NCI-H1417 treated with DMSO at 0.1 percent for 48 hours (cell line): ENCODE measurements at places on chromosomes 7 and 10.

DNA sequence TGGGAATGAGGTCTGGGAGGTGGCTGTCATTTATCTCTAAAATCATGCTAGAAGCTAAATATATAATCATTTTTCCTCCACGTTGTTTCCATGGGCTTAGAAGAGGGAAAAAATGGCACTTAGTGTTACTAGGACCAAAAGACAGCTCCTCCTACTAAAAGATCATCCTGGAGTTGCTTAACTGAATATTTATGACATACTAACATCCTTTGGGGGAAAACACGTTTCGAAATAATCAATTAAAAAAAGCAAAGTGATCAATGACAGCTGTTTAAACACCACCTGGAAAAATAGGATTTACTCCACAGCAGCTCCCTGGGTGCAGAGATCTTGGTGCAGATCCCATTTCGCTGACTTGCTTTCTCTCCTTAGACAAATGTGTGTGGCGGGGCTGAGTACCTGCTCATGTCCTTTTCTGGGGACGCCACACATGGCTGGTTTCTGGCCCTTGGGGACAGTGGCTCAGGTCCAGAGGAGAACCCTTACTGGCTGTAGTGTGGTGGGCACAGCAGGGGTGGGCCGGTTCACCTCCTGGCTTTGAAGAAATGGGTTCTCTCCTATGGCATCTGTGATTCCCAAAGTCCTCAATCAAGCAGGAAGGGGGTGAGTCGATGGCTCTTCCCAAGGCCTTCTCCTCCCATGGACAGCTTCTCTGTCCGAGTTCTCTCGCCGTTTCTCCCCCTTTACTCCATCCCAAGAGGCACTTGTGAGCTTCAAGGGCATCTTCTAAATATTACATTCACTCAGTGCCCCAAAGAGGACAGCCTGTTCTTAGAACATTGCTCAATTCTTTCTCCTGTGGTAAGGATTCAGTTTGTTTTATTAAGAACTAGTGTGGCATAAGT is 156.4 kb upstream of the KLF14 start:
- DNase-seq = no peak

- DNase-seq = no peak
These were observed at the start of gene CELF2 for GRCh38 chr10:11017570-11018431. Gene CELF2, plus strand, starts transcription at chr10:11017872. Its CDS starts 218 bp downstream, at chr10:11018090.

DNA sequence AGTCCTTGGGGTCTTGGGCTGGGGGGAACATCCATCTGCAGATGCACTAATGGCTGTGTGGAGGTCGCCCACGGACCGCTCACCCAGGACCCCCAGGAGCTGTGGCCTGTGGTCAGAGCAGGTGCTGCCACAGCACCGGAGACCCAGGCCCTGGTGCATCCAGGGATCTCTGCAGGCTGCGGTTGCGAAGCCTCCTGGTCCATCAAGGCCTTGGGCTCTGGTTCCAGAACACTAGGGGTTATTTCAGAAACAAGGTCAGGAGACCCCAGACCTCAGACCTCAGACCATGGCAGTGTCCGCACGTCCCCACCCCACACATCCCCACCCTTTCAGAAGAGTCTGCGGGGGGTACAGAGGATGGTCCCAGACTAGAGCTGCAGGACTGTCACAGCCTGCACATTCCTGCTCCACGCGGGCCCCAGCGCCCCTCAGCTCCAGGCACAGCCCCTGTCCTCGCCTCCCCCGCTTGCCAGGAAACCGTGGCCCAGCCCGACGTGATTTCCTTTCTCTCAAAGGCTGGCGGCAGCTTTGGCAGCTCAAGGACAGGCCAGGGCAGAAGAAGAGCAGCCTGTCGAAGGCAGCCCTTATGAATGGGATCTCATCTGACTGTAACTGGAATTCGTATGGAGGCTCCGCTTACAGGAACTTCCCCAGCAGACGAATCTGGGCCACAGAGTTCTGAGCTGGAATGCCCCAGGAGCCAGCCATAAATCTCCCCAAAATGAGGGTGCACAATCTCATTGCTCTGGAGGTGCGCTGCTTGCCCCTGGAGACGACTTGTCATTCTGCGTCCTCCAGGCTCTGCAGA is 136.2 kb upstream of the RET start:
- DNase-seq = no peak

DNA sequence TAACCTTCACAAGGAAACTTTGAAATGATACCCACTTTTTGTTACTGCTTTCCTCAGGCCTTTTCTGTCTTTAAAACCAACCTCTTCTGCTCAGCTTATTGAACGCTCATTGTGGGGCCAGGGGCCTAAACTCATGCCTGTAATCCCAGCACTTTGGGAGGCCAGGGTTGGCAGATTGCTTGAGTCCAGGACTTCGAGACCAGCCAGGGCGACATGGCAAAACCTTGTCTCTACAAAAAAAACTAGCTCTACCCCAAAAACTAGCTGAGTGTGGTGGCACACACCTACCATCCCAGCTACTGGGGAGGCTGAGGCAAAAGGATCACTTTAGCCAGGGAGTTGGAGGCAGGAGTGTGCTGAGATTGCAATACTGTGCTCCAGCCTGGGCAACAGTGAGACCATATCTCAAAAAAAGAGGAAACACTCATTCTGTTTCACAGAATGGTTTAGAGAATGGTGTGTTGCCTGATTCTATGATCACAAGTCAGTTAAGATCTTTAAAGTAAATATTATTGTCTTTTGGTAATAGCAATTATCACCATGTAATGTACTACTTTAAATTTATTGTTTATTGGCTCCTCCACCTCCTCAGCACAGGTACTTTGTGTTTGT is 51.1 kb downstream of the KCTD7 start:
- no peak for DNase-seq

DNA sequence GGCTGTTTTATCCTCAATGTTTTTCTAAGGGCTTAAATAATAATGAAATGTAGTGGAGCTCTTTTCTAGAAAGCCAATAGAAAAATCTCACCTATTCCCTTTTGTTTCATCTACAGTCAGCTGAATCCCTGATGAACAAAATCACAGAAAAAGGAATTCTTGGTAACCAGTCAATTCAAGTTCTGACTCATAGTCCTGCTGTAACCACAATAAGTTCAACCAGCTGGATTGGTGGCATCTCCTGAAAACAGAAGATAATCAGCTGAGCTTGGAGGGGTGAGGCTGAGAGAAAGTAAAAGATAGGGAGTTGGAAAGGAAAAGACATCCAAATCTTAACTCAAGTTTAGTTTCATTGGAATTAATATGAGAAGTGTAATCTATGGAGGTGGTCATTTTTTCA is 772.1 kb downstream of the CCSER2 start:
- no peak for DNase-seq

DNA sequence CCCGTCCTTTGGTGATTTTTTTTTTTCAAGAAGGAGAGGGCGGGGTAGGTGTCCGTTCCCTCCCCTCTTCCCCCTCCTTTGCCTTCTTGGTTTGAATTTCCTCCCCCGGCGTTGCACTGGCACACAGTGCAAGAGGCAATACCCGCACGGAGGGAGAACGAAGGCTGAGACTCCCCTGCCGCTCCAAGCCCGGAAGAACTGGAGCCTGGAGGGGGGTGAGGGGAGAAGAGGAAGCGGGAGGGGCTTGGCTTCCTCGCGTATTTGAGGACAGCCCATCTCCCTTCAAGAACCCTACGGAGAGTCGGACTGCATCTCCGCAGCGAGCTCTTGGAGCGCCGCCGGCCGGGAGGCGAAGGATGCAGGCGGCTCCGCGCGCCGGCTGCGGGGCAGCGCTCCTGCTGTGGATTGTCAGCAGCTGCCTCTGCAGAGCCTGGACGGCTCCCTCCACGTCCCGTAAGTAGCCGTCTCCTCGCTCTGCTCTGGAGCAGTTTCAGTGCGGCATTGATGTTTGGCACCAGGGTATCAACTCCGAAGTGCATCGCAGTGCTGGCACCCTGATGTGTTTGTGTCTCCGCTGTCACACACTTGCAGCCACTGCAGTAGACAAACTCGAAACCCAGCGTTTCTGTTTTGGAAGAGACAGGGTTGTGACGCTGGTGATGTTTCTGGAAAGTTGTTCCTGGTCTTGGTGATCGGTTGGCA is at the start of gene CNTNAP2:
TSS of gene CNTNAP2 (plus strand) at position 281 of the 702 bp plus-strand sequence. CDS start at position 357, 76 bp downstream.
- DNase-seq = no peak

DNA sequence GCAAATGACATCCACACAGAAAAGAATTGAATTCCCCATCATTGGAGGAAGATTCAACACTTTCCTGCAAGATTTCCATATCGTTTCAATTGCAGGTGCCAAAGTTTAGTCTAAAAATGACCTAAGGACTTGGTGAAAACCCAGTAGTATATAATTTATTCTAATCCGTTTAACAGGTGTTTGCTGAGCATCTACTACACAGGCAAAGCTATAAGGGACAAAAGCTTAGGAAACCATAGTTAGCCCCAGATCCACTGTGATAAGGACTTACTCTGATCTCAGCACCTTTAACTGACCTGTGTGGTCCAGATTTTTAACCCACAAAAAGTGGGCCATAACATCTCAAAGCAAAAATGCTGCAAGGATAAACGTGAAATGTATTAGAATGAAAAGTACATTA is 19.1 kb downstream of the UBE2H start:
- no peak for DNase-seq

DNA sequence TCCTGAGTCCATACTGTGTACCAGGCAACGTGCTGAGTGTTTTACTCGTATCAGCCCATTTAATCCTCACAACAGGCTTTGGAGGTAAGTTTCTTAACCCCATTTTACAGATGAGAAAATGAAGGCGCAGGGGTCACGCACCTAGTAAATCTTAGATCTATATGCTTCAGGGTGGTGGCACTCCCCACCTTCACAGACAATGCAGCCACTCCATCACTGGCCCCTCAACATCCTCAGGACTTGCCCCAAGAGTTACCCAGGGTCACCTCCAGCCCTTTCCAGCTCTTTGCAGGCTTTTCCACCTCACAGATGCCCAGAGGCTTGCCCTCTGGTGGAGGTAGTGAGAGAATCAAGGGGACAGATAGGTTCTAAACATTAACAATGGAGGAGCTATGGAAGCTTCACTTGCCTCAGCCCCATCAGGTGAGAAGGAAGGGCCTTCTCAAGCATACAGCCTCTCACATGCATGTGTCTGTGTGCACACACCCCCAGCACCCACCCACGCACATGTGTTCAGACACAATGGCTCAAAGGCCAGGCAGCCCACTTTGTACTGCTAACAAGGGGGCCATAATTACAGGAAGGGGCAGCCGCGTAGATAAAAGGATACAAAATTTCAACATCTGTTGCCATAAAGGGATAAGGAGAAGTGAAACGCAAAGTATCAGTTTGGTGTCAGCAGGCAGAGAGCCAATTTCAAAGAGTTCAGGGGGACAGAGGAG is 29.1 kb downstream of the DPCD start:
- DNase-seq = no peak

- no peak for DNase-seq
These were observed 5.4 kb upstream of the SUV39H2 start for GRCh38 chr10:14873090-14873760.

GRCh38 chr10:112986544-112987190 is 36.6 kb downstream of the TCF7L2 start:
- DNase-seq = no peak

DNA sequence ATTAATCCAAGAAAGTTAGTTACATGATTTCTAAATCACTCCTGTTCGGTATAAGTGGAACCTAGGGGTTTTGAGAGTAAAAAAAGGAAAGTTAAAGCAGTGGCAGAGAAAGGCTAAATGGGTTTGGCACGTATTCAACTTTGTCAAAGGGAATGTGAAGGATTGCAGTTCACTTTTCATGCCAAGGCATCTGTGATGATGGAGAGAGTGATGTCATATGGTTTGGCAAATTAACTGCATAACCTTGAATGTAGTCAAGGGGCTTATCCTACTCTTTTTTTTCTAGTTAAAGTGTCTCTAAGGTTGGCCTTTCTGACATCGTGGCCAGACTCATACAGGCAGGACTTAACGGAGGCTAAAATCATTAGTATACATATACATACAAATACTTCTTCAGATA is 277.8 kb downstream of the EXOC4 start:
- no peak for DNase-seq

DNA sequence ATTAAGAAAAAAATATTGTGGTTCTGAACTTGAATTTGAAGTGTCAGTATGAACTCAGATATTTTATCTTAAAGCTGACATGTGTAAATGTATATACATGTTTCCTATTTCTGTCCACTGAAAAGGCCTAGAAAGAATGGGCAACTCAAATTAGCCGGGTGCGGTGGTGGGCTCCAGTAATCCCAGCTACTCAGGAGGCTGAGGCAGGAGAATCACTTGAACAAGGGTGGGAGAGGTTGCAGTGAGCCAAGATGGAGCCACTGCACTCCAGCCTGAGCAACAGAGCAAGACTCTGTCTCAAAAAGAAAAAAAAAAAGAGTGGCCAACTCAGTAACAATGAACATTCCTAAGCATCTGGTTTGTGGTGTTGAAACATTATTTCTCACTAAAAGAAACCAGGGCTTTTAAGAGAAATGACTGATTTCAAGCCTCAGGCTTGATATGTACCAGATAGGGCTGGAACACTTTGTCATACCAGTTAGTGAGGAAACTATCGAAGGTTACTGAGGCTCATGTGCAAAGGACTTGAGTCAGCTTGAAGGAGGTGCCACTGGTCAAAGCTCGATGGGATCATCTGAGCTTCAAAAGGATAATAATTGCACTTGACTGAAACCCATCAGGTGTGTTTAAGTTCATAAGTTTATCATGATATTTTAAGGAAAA is 40.5 kb downstream of the AOAH start:
- no peak for DNase-seq

DNA sequence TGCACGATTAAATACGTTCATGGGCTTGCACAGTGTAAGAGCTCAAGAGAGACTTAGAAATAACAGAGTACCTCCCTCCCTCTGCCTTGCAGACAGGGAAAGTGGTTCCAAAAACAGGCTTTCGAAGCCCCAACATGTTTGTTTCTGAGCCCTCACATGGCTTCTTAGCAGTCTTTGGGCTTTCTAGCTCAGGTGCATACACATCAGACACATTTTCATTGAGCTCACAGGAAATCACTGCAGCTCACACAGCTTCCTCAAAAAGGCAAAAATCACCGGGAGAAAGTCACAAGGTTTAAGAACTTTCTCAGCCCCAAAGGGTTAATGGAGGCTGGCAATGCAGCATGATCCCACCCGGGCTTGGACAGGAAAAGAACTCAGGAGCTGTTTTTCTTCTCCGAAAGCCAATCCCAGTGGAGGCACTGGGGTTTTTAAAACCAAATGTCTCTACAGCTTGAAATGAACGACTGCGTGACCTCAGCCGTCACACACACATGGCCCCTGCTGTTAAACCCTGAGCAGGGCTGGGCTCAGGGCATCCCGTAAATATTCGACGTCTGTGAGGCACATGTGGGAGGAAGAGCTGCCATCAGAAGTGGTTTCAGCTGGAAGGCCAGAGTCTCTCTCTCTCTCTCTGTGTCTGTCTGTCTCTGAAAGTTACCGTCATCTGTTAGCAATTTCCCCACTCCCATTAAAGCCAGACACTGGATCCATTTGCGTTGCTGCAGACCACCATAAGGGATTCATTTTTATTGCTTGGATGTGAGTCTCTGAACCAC is 69.7 kb downstream of the CALML3 start:
- DNase-seq = no peak

- DNase-seq = no peak
These were observed at the start of gene NAT16 for GRCh38 chr7:101180130-101180755. Gene NAT16, minus strand, starts transcription at chr7:101180293. Its CDS starts 5,486 bp downstream, at chr7:101174807.

GRCh38 chr10:86648704-86649427 is 5.5 kb upstream of the OPN4 start:
- no peak for DNase-seq
